Stimulated activated CD8-positive, alpha-beta memory T cell treated with anti-CD3 and anti-CD28 coated beads, Interleukin-15, amount 100 ng/mL, for 24 hours (primary cell): ENCODE measurements at places on chromosomes 1 and 21.

DNA sequence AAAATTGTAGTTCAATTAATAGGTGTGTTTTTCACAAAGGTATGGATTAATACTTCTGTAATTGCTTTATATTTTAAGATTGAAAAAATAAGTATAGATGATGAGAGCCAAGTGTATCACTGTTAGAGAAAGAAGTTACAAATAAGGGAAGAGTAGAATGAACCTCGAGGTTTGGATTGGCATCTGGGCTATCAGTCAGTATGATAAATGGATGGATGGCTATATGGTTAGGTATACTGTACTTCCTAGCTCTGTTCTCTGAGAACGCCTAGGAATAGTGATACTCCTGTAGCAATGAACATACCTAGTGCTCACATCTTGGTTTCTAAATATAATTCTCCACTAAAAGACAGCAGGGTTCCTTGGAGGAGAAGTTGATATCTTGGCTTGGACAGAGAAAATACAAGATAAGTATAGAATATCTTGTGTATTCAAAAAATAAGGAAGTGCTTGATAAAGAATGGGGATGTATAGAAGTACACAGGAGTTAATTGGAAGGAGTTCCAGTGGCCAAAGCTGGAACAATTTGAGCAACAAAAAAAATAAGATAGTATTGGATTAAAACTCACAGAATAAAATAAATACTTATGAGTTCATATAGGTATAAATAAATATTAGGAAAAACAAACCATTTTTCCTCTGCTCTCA is 12.4 kb downstream of the IPO9 start:
- no peak for DNase-seq

DNA sequence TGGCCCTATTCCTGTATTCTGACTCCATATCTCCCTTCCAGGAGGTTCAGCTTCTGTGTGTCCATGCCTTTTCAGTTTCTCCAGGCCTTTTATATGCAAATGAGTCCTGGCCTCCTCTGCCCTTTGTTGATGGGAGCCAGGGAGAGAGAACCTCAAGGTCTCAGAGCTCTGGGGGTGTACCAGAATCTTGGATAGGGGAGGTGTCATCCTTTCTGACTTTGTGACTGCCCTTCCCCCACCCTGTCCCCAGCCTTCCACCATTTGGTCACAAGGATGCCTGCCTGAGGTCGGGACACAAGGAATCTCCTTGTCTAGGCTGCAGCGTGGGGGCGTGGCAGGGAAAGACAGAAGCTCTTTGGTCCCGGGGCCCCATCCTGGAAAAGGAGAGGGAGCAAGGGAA is 18.6 kb downstream of the LURAP1 start:
- DNase-seq, result no peak

DNA sequence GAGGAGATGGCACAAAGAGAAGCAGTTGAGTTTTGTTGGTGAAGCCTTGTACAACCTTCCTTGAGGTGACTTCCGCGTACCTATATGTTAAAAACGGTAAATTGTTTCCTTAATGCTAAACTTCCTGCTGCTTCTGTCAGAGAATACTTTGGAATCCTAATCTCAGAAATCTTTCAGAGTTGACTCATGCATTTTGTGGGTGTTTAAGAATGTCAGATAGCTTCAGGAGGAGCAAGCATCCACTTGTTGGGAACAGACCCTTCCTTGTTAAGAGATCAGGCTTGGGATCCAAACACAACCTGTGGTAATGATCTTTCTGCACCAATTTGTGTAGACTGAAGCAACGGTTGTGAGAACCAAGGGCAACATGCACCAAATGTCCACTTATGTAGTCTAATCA is 29.5 kb downstream of the AK4 start:
- DNase-seq, result no peak

DNA sequence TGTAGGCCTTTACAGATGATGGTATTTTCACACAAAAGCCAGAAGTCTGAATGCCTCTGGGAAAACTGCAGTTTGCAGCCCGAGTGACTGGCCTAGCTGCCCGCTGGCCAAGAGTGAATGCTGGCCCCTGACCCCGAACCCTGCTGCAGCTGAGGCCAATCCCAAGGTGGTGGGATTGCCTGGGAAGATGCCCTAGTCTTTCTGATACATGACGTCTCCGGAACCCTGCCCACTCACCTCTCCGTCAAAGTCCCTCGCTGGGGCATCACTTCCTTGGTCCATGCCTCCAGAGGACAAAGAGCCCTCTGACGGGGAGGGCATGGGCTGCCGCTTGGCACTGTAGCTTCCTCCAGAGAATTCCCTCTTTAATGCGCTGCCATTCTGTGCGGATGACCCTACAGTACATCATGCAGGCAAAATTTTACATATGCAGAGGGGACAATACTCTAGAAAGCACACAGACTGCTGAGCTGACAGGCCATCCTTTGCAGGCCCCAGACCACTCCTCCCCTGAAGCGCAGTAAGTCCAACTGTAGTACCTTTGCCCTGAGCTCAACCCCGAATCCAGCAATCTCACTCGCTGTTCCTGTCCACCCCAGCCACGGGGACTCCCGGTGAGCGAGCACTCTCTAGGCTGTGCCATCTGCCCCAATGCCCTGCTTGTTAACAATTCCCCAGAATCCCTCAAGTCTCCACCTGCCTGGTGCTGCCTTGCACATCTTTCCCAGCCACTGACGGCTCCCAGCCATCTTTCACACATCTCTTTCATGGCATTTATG is 54.7 kb downstream of the COQ8A start:
- no peak for DNase-seq

DNA sequence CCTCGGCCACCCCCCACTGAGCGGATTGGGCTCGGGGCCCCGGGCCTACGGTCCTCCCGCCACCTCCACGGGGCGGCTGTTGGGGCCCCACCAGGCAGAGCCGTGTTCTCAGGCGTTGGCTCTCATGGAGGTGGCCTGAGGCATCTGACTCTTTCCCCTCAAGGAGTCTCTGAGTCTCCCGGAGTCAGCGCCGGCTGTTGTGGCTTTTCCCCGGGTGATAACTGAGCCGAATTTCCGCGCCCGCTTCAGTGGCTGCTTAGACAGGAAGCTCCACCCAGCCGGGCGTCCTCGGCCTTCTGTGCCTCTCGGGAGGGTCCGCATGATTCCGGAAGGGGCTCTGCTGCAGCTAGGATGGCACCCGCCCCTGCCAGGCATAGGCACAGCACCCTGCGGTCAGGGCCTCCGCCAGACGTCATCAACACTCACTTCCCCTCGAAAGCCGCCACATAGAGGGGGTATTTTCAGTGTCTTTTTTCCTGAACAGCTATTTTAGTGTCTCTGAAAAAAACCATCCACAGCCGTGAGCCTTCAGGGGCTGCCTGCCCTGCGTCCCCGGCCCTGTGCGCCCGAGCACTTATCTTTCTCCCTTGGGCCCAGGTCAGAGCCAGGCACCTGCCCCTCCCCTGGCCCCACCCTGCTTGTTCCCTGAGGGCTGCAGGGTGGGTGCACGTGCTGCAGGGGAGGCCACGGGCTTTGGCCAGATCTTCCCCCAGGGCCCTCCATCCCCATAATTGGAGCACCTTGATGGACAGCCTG is 72.9 kb downstream of the SKI start:
- peak; percentile 57 for DNase-seq

- DNase-seq, result no peak
Observed at GRCh38 chr1:224660074-224660473, 44.0 kb downstream of the CNIH3 start.

DNA sequence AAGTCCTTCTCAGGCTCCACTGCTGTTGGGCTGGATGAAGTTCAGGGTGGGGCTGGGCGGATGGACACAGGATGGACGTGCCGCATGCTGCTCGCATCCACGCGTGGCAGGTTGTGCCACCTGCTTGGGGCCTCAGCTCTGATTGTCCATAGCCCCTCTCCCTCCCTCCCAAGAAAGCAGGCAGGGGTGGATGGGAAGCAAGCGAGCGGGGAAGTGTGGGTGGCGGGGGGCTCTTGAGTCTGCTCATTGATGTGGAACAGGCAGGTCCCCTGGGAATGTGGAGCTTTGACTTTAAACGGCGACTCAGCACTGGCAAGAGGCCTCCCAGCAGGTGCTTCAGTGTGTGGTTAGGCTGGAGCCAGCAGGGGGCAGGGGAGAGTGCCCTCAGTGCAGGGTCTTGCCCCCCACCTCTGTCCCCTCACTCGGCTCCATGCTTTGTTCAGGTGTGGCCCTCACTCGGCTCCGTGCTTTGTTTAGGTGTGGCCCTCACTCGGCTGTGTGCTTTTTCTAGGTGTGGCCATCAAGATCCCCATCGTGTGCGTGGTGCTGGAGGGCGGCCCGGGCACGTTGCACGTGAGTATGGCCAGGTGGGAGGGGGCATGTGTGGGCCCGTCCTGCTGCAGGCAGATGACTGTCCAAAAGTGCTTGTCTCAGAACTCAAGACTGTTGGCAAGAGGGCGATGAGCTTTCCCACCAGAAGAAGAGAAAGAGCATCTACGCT is 23.9 kb downstream of the TRPM2 start:
- DNase-seq, result no peak

- no peak for DNase-seq
Observed at GRCh38 chr1:199691540-199691939, 336.0 kb upstream of the NR5A2 start.

GRCh38 chr1:97252076-97252475 is 530.5 kb downstream of the PTBP2 start:
- no peak for DNase-seq

GRCh38 chr21:14071902-14072734 is 138.6 kb downstream of the LIPI start:
- no peak for DNase-seq

GRCh38 chr1:198833706-198834503 is 195.1 kb downstream of the PTPRC start:
- no peak for DNase-seq

DNA sequence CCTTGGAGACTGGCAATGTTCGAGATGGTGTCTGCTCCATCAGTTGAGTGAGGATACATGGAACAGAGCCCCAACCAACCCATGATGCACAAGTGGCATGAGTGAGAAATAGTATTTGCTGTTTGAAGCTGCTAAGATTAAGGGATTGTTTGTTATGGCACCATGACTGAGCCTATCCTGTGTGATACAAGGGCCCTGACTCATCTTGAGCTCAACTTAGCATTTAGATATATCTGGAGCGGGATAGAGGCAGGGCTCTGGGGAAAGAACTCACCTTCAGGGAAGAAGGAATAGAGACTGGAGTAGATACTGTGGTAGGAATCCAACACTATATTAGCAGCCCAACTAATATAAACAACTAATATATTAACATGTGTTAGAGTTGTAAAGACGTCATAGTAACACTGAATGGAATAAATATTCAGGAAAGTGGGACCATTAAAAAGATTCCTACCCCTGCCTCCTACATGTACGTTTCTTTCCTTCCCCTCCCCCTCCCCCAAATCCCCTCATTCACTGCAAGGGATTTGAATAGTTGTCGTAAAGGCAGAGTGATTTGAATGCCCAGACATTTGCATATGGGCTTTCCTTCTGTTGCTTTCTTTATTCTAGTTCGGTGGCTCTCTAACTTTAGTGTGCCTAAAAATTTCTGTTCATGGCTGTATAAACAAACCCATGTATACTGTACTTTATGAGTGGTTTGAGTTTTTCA is 106.6 kb upstream of the POU3F1 start:
- DNase-seq, result no peak
